ENCODE measurements at places on chromosomes 16 and 17.
A peak's percentile ranks its signal among the peaks of the same experiment; 100 is the strongest.

DNA sequence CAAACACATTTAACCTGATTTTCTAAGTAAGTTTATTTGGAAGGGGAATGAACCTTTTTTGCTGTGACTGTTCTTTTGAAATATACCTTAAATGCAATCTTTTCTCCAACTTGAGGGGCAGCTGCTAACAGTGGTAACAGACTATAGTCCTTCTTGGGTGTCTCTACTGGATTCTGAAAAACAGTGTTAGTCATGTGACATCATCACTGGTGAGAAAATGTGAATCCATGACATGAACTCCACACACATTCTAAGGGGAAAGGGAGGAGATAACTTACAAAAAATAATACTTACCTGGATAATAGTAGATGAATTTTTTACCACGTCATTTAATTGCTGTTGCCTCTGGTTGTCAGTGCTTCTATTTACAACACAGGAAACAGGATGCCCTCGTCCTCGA lies 11.3 kb downstream of the COIL start:
- DNase-seq, result no peak

- DNase-seq, result no peak
These were observed 1.0 kb upstream of the FBRS start for GRCh38 chr16:30656974-30657865.

GRCh38 chr17:8220783-8221662 lies 10.6 kb upstream of the AURKB start:
- peak; percentile 75 for DNase-seq

- no peak for DNase-seq
These were observed 177.2 kb downstream of the PMP22 start for GRCh38 chr17:15087946-15088345.

DNA sequence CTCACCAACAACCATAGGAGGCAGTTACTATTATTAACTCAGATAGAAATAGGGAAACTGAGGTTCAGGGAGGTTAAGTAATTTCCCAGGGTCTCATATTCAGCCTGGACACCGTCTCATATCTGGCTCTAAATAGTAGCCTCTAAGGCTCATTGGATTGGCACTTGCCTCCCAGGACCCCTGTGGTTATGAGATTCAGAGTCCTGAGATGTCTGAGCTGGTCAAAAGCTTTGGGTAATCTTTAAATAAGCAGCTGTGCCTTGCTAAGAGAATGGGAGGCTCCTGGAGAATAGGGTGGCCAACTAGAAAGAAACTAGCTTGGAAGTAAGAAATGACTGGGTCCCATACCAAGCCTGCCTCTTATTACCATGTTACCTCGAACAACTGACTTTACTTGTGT lies 50.3 kb upstream of the CRHR1 start:
- no peak for DNase-seq

DNA sequence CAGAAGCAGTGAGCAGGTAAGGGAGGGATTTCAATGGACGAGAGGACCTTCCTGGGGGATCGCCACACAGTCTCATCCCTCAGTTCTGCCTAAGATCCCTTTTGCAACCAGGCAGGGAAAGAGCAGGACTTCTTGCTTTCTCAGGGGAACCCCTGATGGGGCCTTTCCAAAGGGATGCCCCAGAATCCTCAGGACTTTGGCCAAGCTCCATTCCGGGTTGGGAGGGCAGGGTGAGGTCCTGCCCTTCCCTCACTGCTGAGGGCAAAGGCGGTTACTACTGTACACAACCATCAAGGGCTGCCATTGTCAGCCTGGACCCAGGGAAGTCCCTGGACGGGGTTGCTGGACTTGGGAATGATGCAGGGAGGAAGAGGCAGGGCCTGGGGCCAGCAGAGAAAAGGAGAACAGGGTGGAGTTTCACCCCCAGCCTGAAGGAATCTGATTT lies 9.7 kb downstream of the PRR29 start:
- DNase-seq, result no peak

DNA sequence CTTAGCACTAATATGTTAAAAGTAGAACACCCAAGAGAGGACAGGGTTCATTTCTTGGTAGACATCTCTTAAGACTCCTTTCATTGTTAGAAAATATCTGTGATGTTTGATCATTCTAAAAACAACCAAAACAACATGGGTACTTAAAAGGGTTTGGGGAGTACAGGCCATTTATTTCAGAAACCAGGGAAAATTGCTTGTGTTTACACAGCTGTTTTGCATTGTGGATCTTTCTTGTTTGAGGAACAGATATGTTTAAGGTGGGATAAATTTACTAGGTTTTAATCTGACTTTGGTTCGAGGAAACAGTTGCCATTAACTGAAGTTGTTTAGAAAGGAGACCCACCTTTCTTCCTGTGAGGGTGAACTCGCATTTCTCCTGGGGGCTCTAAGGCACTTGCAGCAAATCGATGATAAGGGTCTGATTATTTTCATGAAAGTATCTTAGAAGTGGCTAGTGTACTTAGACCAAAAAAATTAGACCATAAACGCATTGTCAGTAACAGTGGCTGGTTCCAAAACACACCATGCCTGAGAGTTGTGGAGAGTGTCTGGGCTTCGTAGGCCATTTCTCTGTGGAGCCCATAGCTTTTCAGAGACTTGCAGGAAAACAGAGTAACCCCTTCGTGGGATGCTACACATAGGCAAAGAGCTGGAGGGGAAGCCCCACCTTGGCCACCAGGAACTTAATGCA lies 17.6 kb downstream of the CLUAP1 start:
- DNase-seq, result no peak

DNA sequence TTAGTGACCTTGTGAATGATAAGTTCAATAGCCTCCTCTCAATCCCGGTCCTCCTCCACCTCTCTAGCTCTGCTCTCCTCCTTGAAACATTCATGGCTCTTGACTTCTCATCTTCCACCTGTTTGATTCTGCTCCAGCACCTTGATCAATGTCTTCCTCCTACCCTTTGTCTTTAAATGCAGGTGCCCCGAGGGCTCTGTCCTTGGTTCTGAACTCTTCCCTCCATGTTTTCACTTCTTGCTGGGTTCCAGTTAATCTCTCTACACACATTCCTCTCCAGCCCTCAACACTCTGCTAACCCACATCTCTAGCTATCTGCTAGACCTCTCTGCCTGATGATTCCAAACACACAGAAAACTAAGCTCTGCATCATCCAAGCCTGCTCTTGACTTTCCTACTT lies 13.4 kb downstream of the CD300E start:
- no peak for DNase-seq

GRCh38 chr17:7139400-7139799 lies 24.8 kb upstream of the ASGR2 start:
- no peak for DNase-seq

DNA sequence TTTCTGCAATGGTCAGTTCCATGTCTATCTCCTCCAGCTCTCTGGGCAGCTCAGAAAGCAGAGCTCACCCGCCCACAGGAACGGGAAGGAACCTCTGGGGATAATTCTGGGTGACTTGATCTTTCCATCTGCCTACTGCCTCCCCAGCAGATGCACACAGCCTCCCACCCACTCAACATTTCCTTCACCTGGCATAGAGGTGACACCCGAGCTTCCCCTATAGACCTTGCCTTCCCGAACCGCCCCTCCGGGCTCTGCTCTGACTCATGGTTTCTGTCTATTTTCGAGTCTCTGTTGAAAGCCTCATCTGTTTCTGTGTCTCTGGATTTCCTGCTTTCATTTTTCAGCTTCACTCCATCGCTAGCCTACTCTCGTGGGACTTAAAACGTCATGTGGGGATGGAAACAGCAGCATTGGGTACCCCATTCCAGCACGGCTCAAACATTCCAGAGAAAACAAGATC lies 11.4 kb downstream of the GGA3 start:
- DNase-seq, result peak; percentile 73

- peak; percentile 9 for DNase-seq
These were observed 6.1 kb upstream of the UQCRC2 start for GRCh38 chr16:21946889-21947635.

DNA sequence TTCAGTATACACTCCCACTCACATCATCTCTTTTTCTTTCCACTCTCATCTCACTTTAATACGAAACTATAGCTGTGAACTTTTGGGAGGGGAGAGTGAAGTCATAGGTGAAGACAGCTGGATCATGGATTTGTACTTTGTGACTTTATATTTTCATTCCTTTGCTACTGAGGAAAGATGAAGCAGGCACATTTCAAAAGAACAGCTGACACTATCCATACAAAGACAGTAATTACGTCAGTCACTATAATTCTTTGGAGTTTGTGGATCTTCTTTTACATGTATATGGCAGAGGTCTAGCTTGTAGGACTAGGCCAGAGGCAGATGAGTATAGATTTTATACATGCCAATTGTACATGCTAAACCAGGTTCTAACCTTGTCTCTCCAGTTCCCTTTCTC lies 346.3 kb downstream of the BCAS3 start:
- DNase-seq, result no peak

GRCh38 chr16:11025120-11025531 lies 80.8 kb downstream of the CLEC16A start:
- no peak for DNase-seq
